Renal pelvis (tissue), 12 donors: ENCODE measurements at places on chromosomes 11 and 22. TPM values are rescaled to one million over a fixed set of nuclear protein-coding genes. Genes with fewer than 3 reads are reported as not detected.
A peak's percentile ranks its signal among the peaks of the same experiment; 100 is the strongest.

GRCh38 chr22:24175160-24175808, 6.0 kb upstream of the SUSD2 start:
- DNase-seq: no peak

The CRYAB gene
- polyA plus RNA-seq: 48.6 TPM

DNA sequence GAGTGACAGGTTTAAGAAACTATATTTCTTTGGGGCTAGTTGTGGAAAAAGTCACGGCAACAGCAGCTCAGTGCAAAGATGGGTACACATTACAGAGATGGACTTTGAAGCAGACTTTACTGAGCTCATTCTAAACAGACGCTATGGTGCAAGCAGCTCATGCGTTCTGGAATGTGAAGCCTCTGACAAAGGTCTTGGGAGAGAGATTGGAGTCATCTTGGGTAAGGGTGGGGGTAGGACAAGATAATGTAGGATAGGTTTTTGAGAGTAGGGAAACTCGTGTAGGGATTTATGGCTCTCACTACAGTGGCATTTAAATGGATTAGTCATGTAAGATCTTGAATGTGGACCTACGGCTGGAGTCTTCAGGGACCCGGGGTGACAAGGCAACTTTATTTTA, 36.2 kb upstream of the CLMP start:
- no peak for DNase-seq

DNA sequence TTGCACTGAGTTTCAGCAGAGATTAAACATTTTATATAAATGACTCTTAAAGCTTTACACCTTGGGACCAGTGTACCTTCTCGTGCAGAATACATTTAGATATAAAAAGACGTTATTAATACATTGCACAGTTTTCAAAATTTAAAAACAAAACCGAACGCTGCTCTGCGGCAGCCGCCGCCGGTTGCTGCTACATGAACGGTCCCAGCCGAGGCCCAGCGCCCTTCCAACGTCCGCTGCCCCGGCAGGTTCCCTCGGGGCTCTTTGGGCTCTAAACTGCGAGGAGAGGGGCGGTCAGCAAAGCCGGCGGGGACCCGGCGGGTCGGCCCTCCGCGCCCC, 2.0 kb downstream of the CDKN1C start:
- no peak for DNase-seq

DNA sequence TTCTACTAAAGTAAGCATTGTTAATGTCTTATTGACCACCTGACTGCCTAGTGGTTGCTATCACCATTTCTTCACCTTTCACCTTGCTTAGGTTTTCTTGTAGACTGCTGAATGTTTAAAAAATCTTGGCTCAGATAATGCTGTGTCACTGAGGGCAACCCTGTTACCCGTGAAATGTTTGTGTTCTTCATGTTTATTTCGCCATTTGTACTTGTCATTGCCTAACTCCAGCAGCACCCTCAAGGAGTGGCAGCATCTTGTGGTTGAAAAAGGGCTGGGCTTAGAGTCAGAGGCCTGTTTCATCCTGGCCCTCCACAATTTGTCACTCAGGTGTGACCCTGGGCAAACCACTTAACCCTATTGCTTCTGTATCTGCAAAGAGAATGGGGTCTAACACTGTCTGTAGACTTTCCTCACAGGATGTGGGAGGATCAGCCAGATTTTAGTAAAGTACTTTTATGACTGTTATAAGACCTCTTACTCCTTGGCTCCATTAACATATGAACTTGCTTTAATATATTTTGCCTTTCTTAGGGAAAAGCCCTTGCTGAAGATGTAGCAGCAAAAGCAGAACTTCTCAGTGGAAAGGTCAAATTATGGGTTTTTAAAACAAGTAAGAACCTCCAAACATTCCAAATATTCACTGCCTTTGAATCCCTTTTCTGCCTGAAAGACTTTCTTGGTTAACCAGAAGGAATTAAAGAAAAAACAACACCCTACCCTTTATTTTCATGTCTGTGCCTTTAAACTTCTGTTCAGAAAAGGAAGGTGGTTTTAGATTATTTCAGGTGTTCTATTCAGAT, 154.5 kb upstream of the C11orf87 start:
- no peak for DNase-seq

DNA sequence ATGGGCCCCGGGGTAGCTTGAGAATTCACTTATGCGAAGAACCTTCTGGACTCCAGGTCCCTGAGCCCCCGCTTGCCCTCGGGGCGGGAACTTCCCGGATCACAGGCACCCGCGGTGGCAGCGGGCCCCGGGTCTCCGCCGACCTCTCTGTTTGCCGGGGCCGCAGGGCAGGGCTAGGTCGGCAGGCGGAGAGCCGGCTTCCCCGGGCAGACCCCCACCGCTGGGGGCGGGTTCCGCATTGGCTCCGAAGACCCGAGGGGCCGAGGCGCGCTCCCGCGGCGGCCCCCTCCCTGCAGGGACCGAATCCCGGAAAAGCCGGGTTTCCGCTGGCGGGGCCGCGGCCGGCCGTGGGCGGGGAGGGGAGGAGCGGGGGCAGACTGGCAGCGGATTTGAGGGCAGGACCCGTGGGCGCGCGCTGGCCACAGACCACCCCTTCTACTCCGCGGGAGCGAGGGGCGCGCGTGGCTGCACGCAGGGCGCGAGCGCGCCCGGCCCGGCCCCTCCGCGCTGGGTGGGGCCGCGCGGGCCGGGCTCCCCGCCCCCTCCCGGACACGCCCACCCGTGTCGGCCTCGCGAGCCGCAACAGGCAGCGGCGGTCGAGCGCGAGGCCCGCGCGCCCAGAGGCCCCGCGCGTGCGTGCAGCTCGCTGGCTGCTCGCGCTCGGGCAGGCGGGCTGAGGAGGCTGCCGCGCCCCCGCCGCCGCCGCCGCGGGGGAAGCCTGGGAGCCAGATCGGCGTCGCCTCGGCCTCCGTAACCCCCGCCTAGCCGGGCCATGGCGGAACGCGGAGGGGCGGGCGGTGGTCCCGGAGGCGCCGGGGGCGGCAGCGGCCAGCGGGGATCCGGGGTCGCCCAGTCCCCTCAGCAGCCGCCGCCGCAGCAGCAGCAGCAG, at the start of gene PACS1:
TSS of gene PACS1 (plus strand) at position 558 of the 889 bp plus-strand sequence. CDS start at position 773, 215 bp downstream.
- DNase-seq: no peak

DNA sequence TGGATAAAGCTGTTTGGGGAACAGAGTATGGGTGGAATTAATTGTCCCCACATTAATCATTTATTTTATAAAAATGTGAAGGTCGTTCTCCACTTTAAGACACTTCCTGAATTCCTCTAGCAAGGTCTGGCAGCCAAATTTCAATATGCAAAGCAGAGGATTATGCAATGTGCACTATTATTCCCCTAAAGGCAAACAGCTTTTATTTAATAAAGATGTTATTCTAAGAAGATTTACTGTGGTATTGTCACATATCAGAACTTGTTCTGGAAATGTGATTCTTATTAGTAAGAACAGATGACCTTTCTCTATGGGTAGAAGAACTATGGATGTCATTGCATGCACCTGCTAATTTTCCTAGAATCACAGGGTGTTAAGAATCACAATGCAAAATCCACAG, 1128.8 kb upstream of the CCDC90B start:
- no peak for DNase-seq

GRCh38 chr11:109510316-109510715, 88.3 kb downstream of the C11orf87 start:
- DNase-seq: no peak

GRCh38 chr11:643366-643765, 6.3 kb downstream of the DRD4 start:
- no peak for DNase-seq

DNA sequence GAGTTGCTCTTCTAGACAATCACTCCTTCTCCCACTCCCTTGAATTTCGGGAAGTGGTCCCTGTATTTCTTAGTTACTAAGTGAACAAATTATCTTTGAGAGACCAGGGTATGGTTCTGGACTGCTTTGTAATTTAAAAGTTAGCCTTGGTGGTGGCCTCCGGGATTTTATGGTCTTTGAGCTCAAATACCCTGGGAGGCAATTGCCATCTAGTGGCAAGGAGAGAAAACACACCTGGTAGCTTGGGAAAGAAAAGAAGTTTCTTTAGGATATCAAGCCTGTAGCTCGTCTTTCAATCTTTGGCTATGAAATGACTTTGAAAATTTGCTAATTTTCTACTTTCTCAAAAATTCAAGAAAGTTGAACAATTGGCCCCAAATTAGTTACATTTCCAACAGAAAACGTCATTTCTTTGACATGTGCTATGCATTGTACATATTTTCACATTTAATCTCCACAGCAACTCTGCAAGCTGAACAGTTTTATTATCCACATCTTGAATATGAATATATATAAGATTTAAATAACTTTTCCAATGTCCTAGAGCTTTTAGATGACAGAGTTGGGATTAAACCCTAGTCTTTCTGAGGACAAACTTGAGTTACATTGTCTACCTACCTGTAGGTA, 39.1 kb downstream of the MMP27 start:
- DNase-seq: peak; percentile 26

DNA sequence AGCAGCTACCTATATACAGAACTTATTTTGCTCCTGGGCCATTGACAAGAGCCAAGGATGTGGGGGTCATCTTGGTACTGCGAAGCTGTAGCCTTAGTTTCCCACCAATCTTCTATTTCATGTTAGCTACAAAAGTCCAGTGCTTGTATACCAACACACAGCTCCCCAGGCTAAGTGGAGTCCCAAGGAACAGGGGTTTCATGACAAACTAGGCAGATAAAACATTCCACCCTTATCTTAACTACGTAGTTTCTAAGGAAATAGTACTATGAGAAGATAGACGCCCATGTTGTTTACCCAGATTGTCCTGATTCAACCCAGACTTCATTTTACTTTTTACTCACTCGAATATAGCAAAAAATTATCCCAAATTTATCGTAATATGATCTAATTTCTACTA, 218.5 kb downstream of the DYNC2H1 start:
- no peak for DNase-seq

DNA sequence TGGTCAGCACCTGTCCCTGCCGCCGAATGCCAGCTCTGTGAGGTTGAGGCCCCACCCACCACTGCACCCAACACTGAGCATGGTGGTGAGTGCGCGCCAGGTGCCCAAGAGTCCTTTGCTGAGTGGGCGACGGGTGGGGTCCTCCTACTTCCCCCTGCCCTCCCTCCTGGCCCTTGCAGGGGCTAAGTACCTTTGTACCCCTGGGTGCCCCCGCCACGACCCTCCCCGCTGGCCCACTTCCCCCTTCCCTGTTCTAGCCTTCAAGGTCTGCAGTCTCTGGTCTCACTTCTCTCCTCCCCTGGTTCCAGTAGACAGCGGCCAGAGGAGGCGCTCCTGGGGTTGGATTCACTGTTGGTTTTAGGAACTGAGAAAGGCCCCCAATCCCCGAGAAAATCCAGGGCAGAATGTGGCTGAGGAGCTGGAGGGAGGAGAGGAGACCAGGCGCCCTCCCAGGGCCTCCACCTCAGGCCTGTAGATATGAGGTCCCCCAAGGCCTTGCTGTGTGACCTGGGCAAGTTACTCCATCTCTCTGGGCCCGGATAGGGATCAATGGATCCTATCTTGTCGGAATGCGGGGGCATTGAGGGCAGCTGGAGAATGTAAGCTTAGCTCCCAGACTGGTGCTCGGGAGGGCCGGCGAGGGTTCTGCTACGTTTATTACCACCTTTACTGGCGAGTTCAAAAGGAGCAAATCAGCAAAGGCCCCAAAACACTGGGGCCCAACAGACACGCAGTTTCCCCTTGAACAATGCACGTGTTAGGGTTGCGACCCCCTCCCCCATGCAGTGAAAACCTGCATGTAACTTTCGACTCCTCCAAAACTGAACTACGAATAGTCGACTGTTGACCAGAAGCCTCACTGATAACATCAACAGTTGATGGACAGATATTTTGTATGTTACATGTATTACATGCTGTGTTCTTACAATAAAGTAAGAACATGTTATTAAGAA, 31.9 kb upstream of the SMIM38 start:
- DNase-seq: no peak

DNA sequence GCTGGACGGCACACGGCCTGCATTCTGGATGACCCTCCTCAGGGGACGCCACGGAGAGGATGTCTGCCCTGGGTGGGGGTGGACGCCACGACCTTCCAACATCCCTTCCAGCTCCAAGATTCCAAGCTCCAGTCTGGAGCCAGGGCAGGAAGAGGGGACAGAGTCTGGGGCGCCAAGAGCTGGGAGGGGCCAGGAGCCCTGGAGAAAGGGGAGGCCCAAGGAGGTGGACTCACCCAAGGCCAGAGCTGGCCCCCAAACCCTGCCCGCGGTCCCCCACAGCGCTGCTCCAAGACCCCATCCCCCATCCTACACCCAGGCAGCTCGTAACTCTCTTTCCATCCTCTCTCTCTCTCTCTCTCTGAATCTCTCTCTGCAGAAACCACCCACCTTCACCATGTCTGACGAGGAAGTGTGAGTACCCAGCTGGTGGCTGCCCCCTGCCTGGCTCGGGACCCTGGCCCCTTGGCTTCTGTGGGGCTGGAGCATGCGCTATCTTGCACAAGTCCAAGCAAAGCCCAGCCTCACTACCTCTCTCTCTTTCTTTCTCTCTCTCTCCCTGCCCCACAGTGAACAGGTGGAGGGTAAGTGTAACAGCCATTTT, 3.1 kb downstream of the TNNT3 start:
- DNase-seq: no peak

The KRTAP5-9 gene
- polyA plus RNA-seq: 1.0 TPM

The ZNF280B gene
- polyA plus RNA-seq: 4.6 TPM
